IMR-90 (cell line): ENCODE measurements at places on chromosomes 5 and 9. TPM values are rescaled to one million over a fixed set of nuclear protein-coding genes. Genes with fewer than 3 reads are reported as not detected.

GRCh38 chr9:101442318-101442717, 6.7 kb upstream of the ALDOB start:
- H3K4me1 ChIP-seq, result no peaks in the 10 kb centered on the region
- H3K27me3 ChIP-seq, result peaks cover 4% of the 10 kb centered on the region
- DNase-seq, result no peak
- H3K36me3 ChIP-seq, result no peaks in the 10 kb centered on the region
- H3K27ac ChIP-seq, result no peak overlapping the region
- no peak overlapping the region for H3K4me3 ChIP-seq

The MYMK gene
- total RNA-seq, result not detected in 2 replicates

The ANKRD31 gene
- total RNA-seq, result under 0.01 TPM in 2 replicates

The MAP3K1 gene
- total RNA-seq, result 18.8 and 21.9 TPM in 2 replicates

GRCh38 chr9:2228132-2228531, 213.0 kb downstream of the SMARCA2 start:
- DNase-seq, result no peak
- H3K27ac ChIP-seq, result no peak overlapping the region
- H3K27me3 ChIP-seq, result no peaks in the 10 kb centered on the region
- no peak overlapping the region for H3K4me3 ChIP-seq

The BAAT gene
- total RNA-seq, result under 0.01 TPM in 1 of 2 replicates, not detected in the other

The ZDHHC11B gene
- not detected in 2 replicates for total RNA-seq

The TSC1 gene
- 44.2 and 56.3 TPM in 2 replicates for total RNA-seq
